ENCODE measurements at places on chromosomes 5 and 9.

- DNase-seq, result no peak
These were observed 164.8 kb upstream of the RASA1 start for GRCh38 chr5:87102841-87103240.

DNA sequence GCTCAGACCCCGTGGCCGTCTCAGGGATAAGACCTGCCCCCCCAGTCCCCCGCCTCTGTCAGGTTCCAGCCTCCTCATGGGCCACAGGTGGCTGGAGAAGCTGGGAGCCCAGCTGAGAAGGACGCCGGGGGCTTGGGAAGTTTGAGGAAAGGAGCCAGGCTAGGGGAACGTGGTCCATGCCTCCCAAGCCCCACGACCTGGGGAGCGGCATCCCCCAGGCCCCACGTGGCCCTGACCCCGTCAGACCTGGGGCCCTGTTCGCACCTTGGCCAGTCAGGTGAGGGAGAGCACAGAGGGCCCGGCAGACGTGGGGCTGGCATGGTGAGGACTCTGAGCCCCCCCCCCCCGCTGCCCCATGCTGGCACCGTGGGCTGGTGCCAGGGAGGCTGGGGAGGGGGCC is 3.7 kb downstream of the GPSM1 start:
- no peak for DNase-seq

DNA sequence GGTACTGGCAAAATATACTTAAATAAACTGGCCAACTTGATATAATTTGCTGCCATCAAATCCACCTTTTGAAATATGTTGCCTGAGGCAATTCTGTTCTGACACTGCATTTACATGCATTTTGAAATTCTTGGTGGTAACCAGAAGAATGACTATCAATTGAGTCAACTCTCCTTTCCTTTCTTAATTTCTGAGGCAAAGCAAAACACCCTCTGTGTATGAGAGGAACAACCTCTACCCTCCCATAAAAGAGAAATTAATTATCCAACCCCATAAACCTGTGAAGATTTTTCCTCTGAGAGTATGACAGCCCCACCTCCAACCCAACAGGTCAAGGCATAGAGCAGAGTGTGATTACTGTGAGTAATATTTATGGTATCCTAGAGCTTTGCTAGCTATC is 286.8 kb downstream of the NR2F1-AS1 start:
- no peak for DNase-seq

DNA sequence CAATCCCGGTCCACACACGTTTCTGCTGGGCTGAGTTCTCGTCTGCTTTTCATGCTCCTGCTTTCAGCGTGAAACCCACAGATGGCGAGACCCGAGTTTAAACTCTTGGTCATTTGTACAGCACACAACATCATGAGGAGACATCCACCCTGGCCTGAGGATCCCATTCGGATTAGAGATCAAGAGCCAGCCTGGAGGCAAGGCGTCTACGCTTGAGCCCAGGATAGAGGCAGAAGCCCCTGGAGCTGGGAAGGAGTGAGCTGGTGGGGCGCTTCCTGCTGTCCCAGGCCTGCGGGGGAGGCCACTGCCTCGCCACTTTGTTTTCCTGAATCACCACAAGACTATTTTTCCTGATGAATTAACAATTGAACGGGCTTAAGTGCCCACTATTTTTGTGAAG is 281.9 kb upstream of the IRX4 start:
- DNase-seq, result no peak

GRCh38 chr5:177507165-177507564 is 2.5 kb downstream of the DOK3 start:
- DNase-seq, result no peak
